Right lobe of liver (tissue), 6 donors: ENCODE measurements at places on chromosomes 3 and 15. TPM values are rescaled to one million over a fixed set of nuclear protein-coding genes. Genes with fewer than 3 reads are reported as not detected.

SOX14 gene
- total RNA-seq = not detected

SKOR1 gene
- total RNA-seq = 0.07 TPM

SPSB4 gene
- total RNA-seq = not detected

TERC gene
- total RNA-seq = 119 TPM

GRCh38 chr3:102069211-102069662 lies 219.9 kb downstream of the NFKBIZ start:
- no peak for DNase-seq

GRCh38 chr3:27963519-27963918 lies 241.4 kb upstream of the EOMES start:
- DNase-seq = no peak

- DNase-seq = no peak
Measured at GRCh38 chr3:154522036-154522602, 92.1 kb upstream of the GPR149 start.

GRCh38 chr3:37453393-37454389 lies 279.3 kb upstream of the LRRFIP2 start:
- peak; percentile 77 for DNase-seq

GRCh38 chr3:14279626-14280061 lies 101.0 kb downstream of the LSM3 start:
- no peak for DNase-seq

- DNase-seq = no peak
Measured at GRCh38 chr15:96416218-96416933, 85.9 kb downstream of the NR2F2 start.

DNA sequence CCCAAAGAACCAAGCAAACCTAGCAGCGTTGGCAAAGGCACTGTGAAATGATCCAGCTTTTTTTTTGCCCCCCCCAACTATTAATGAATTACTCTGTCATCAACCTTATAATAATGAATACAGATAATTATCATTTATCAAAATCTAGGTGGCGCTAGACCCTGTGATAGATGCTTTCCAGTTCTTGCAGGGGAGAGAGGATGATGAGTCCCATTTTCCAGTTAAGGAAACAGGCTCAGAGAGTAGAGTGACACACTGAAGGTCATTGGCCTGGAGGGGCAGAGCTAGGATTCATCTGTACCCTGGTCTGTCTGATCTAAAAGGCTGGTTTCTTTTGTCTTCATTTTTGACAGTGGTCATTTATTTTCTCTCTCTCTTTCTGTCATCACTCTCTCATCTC lies 5.0 kb downstream of the ACOX2 start:
- no peak for DNase-seq

DNA sequence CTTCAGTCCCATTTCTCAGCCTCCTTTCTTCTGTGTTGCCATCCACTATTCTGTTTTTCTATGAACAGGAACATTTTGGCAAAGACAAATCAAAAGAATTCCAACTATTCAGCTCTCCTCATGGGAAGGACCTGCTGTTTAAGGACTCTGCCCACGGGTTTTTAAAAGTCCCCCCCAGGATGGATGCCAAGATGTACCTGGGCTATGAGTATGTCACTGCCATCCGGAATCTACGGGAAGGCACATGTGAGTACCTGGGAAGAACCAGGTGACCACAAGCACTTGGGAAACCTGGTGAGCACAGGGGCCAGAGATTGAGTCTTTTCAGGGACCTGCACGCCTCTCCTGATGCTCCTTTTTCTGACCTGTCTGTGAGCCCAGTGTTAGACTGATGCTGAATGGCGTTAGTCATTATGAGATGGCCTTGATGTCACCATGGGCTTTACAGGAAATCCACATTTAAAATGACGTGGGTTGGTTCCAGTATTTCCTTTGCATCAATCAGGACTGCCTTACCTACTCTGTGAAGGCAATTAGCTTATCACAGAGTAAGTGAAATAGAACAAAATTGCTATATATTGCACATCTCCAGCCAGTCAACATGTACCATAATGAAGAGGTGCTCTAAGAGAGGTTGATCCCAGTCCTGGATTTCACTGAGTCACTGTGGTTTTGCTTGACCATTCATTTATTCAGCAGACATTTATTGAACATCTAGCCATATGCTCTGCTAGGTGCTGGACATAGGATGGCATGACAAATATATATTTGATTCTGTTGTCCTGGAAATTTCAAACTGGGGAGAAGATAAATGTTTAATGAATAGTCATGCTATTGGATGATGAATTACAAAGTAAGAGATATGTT lies 11.7 kb downstream of the TF start:
- no peak for DNase-seq
